Fibroblast of upper back skin (primary cell): ENCODE measurements at places on chromosomes 2 and 18.
A peak's percentile ranks its signal among the peaks of the same experiment; 100 is the strongest.

DNA sequence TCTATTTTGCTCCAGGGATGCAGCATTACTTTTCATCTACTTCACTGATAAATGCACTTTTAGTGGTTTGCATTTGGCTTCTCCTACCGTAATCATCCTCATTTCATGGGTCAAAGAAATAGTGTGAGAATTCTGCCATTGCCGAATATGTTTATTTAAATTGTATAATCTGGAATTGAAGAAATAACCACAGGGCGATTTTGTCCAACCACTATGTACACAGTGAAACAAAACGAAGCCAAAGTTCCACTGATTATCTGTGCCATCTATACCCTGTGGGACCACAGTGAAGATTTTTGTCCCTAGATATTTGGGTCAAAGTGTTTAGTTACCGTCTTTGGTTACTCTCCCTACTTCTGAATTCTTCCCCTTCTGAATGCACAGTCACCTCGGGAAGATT is 888.6 kb upstream of the NRXN1 start:
- DNase-seq: no peak

GRCh38 chr2:148965623-148966437 is 72.7 kb upstream of the LYPD6B start:
- DNase-seq: no peak

DNA sequence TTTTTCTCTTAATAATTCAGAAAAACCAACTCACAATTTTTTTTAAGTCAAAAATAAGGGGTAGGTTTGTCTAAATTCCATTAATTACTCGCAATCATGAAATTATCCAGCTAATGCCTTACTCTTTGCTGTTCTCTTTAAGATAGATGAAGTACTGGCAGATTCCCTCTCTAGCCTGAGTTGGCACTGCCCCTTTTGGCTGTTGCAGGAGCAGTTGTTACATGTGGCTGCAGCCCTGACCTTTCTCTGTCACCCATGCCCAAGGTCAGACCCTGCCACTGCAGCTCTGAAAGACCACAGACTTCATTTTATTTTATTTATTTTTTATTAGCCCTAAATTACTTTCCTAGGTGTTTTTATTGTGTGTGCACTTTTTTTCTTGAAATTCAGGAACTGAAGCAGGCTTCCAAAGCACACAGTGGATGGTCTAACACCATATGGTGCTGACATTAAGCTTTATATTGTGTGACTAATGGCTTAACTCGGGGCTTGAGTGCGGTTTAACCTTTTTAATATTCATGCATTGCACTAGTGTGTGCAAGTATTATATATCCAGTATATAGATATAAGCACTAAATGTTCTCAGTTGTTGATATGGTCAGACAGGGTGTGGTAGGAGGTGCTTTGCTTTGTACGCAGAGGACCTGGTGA is 313.0 kb downstream of the CDH2 start:
- no peak for DNase-seq

GRCh38 chr2:83340424-83340823 is 1118.7 kb downstream of the SUCLG1 start:
- DNase-seq: no peak

DNA sequence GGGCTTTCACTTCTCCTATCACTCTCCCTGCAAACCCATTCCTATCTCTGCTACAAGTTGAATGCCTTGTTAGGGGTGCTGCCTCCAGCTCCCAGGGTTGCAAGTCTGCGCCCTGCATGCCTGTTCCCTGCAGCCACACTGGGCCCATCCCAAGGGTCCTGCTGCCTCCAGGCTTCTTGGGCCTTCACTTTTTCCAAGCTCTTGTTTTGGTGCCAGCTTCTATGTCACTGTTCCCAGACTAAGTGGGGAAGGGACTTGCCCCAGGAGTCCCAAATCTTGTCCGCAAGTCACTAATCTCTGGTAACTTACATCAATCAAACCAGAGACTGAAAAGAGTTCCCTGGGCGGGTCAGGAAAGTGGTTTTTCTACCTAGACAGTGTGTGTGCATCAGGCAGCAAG is 65.4 kb downstream of the ZCCHC2 start:
- DNase-seq: no peak

DNA sequence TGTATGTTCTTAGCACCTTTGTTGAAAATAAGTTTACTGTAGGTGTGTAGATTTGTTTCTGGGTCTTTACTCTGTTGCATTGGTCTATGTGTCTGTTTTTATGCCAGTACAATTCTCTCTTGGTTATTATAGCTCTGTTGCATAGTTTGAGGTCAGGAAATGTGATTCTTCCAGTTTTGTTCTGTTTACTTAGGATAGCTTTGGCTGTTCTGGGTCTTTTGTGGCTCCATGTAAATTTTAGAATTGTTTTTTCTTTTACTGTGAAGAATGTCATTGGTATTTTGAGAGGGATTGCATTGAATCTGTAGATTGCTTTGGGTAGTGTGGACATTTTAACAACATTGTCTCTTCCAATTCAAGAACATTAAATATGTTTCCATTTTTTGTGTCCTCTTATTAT is 69.1 kb downstream of the ANKRD62 start:
- peak; percentile 1 for DNase-seq

DNA sequence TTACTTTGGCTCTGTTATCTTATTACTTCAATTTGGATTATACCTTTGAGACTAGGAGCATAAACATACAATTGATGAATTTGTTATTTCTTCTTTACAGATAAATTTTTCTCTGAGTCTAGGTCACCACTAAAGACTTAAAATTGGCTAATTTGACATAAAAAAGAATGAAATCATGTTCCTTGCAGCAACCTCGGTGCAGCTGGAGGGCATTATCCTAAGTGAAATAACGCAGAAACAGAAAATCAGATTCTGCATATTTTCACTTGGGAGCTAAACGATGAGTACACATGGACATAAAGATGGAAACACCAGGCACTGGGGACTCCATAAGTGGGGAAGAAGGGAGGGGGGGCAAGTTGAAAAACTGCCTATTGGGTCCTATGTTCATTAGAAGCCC is 172.8 kb upstream of the SESTD1 start:
- DNase-seq: no peak

DNA sequence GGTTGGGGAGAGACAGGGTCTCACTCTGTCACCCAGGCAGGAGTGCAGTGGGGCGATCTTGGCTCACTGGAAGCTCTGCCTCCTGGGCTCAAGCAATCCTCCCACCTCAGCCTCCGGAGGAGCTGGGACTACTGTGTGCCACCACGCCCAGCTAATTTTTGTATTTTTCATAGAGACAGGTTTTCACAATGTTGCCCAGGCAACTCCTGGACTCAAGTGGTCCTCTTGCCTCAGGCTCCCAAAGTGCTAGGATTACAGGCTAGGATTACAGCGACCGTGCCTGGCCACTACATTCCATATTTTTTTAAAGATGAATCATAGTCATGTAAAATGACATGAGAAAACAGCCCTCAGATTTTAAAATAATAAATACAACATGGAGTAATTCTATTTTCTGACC is 32.3 kb downstream of the CWC22 start:
- no peak for DNase-seq

DNA sequence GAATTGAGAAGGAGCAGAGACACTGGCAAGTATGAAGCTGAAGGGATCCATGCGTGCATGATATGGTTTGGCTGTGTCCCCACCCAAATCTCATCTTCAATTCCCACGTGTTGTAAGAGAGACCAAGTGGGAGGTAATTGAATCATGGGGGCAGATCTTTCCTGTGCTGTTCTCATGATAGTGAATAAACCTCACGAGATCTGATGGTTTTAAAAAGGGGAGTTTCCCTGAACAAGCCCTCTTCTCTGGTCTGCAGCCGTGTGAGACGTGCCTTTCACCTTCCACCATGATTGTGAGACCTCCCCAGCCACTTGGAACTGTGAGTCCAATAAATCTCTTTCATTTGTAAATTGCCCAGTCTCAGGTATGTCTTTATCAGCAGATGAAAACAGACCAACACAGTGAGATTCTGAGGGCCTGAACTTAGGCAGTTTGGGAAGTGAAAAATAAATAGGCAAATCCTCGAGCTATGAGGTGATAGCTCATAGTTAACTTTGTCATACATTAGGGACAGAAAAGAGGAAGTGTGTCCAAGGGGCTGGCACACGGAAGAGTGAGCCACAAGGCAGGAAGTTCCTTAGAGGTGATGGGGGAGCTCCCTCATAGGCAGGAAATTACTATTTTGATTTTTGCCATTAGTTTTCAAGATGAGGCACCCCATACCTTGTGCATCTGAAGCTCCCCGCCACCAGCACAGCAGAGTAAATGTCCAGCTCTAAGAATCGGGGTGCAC is 658.8 kb upstream of the ID2 start:
- DNase-seq: no peak

- DNase-seq: no peak
Observed at GRCh38 chr2:38815936-38816335, 37.9 kb downstream of the GEMIN6 start.

DNA sequence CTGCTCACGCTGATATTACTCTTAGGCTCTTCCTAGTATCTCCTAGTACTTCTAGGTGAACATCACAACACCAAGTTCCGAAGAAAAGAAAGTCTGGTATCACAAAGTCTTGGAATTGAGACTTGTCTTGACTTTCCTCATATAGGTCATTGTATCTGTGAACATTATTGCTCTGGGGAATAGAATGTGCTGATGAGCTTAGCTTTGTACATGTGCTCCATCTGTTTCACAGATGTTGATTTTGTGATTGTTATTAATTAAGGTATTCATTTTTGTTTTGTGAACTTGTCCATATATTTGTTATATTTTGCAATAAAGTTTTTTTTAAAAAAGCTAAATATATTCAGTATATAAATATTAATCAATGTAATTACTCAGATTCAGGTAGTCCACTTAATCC is 111.7 kb downstream of the BABAM2 start:
- DNase-seq: no peak

DNA sequence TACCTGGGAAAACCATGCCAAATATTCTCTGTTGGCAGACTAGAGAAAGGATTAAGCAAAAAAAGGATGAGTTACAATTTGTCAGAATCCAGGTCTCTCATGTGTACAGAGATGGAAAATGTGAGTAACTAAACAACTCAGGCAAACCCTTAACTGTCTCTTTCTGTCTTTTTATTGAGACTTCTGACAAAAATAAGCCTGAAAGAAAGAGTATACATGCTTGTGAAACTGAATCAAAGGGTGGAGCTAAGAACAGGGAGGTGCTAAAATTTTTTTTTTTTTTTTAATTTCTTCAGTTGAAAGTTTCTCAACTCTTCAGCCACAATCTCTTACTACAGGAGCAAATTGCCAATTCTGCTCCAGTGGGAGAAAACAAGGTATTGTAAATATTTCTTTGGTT is at the start of gene SERPINB10:
TSS of gene SERPINB10 (plus strand) at position 295 of the 400 bp plus-strand sequence. CDS start 7,553 bp downstream, outside the sequence.
- no peak for DNase-seq

- DNase-seq: no peak
Observed at GRCh38 chr2:24543252-24543651, 52.2 kb downstream of the NCOA1 start.

GRCh38 chr2:181183878-181184542 is 203.6 kb downstream of the UBE2E3 start:
- DNase-seq: no peak

DNA sequence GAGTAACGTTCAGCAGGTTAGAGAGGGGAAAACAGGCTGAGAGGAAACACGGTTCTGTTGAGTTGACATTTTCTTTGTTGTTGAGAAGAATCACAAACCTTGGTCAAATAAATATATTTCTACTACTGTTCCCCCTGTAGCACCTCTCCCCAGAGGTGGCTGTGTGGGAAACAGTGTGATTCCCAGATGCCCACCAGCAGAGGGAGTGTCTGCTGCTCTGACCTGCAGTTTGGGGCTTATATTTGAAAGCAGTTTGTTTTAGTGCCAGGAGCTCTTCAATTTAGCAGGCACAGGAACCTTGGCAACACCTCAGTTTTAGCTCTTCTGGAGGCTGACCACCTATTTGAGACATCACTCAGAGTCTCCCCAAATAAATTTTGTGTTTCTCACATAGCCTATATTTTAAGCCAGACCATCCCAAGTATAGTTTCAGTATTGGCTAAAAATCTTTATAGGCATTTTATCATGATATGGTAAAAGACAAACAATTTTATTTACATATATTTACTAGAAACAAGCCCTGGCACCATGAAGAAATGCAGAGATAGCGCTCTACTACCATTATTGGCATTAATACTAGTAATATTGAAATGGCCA is 75.7 kb downstream of the PIK3C3 start:
- DNase-seq: peak; percentile 20

GRCh38 chr2:168607992-168608391 is 151.9 kb downstream of the CERS6 start:
- peak; percentile 73 for DNase-seq

DNA sequence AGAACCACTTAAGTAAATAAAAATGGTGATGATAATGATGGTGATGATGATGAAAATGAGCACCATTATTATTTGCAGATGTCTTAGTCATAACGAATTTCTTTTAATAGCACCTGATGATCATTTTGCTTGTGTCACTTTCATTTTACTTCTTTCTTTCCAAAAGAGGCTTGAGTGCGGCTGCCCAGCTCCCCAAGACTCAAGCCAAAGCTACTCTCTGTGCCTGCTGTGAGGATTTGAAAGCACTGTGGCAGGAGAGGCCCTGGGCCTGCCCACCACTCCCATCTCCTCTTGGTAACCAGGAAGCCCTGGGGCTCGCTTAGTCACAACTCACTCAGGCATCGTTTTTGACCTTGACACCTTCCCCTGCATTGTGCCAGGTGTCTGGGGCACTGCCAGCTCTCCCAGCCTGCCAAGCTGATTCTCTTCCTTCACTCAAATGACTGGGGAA is 41.2 kb downstream of the RPL37A start:
- DNase-seq: no peak

DNA sequence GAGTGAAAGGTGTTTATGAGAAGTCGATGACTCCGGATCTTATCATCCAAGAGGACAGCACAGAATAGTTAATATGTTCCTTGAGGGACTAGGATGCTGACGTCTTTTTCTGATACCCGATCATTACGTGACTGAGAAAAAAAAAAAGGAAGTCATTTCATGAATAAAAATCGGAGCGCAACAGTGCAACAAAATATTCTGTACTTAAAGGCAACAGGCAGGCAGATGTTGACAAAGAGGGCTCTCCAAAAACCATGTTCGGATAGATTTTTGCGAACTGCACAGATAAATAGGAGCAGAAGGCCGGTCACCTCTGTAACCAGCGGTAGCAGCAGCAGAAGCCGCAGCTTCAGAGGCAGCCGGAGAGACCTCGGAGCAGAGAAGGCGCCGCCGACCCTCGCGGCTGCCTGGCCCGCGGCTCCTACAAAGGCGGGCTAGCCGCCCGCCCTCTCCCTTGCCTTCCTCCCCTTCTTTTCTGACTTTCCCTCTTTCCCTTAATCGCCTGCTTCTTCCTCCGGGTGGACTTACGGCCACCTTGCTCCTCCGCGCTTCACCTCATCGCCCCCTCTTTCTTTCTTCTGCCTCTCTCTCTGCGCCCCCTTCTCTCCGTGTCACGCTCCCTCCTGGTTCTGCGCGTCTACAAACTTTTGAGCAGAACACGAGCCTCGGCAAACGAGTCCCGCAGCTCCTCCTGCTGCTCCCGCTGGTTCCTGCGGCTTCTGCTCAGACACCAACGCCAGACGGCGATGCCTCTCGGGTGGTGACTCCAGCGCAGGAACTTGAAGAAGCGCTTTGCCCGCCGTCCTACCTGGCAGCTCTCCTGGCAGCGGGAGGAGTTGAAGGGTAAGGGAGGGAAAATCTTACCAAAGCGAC is at the start of gene ADCYAP1:
TSS of gene ADCYAP1 (plus strand) at position 654 of the 873 bp plus-strand sequence. CDS start 516 bp downstream, outside the sequence.
- DNase-seq: no peak
